Right ventricle myocardium superior (tissue), 1 donor: ENCODE measurements at places on chromosomes 5 and 9. TPM values are rescaled to one million over a fixed set of nuclear protein-coding genes. Genes with fewer than 3 reads are reported as not detected.

- no peak for DNase-seq
Measured at GRCh38 chr5:175629261-175629660, 28.6 kb upstream of the HRH2 start.

Gene LAMC3
- total RNA-seq, result 0.03 TPM

DNA sequence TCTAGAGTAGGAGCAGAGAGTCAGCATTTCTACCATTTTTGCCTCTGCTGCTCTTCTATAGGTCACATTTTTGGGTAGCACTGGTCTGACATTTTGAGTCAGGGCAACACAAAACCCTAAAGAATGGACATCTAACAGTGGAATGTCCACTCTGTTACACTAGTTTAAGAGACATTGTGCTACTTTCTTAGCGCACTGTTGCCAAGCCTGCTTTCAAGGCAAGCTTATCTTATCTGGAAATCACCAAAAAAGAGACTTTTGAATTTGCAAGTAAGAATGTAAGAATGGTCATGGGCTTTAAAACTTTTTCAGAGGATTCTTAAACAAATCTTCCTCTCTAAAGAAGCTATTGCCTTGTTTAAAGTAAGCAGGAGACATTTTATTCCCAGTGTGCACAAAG lies 73.0 kb upstream of the STARD4 start:
- no peak for DNase-seq

Gene PPIC
- 43.6 TPM for total RNA-seq

DNA sequence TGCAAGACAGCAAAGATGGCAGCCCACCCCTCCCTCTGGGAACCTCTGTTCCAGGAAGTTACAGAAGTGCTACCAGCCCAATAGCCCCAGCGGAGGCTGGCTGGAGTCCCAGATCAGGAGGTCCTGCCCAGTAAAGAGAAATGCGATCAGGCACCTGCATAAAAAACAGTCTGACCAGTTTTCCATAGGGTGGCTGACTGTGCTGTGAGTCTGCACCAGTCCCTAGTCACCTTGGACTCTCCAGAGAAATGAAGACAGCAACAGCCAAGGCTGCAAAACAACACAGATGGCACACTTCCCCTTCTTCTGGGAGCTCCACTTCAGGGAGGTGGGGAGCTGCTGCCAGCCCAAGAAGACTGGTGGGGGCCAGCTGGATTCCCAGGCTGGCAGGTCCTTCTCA lies 265.5 kb upstream of the PCSK5 start:
- no peak for DNase-seq

- DNase-seq, result peak; percentile 47
Measured at GRCh38 chr9:69805962-69806515, 14.6 kb upstream of the CFAP95 start.

DNA sequence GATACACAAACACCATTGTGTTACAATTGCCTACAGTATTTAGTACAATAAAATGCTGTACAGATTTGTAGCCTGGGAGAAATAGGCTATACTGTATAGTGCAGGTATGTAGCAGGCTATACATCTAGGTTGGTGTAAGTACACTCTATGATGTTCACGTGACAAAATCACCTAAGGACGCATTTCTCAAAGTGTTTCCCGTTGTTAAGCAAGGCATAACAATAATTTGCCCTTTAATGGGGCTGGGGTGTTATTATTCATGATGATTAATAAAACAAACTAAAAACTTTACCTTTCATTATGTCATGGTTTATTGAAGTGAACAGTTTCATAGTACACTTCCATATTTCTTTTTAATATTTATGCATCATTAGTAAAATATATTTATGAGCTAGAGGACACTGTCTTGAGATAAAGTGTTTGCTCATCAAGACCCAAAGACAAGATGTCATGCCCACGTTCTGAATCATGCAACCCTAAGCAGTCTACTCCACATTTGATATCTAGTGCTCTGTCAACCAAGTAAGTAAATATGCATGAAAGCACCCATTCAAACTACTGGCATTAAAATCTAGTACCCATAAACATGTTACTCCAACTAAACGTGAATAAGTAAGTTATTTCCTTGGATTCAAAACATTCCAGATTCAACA lies 220.5 kb downstream of the NR2F1-AS1 start:
- no peak for DNase-seq

GRCh38 chr9:114030364-114030763 lies 47.7 kb downstream of the AMBP start:
- DNase-seq, result no peak

DNA sequence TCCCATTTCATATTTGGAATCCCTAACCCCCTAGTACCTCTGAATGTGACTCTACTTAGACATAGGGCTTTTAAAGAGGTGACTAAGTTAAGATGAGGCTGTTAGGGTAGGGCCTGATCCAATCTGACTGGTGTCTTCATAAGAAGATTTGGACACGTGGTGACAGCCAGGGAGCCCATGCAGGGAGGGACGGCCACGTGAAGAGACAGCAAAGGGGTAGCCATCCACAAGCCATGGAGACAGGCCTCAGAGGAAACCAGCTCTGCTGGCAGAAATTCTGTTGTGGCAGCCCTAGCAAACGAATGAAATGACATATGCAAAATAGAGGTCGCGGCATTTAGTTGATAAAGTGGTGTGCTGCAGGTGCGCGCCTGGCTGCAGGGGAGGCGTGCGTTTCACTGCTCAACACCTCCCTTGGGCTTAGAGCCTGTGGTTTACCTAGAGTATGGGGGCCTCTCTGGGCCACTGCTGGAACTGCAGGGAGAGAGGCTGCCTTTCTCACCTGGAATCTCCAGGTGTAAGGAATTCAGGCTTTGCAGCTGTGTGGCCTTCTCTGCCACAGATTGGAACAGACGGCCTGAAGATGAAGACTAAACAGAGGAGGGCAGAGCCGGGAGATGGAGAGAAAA lies 7.1 kb upstream of the AFAP1L1 start:
- DNase-seq, result no peak

DNA sequence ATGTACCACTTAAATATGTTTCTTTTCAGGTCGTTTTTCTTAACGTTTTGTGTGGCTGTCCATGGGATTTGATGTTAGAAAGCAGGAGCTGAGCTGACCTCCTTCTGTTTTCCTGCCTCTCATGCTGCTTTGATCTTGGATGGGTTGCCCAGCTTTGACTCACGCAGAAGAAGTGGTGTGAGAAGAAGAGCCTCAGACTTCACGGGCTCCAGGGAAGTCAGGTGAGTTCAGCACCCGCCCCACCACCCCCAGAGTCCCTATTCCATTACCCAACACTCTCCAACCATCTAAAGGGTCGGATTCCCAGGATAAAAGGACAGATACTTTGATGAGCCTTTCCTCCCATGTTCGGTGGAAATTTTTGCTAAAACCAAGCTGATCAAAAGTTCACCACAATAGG lies 373.4 kb downstream of the IRX2 start:
- no peak for DNase-seq

- peak; percentile 41 for DNase-seq
Measured at GRCh38 chr5:14449052-14449661, 132.4 kb upstream of the OTULINL start.

Gene SLIT3
- total RNA-seq, result 12.5 TPM

DNA sequence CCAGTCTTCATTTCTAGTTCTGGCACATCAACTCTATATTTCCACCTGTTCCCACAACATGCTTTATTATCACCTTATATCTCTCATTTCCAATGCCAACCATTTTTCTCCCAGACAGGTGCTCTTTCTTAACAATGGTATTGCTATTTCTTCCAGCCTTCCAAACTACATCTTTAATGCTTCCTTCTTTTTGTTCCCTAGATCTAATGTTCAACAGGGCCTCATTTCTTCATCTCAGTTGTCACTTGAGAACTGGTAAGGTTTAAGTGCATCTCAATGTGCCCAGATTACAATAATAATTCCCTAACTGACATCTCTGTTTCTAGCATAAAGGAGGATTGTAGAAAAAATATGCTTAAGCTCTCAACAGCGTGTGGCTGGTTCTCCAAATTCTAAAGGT lies 272.6 kb downstream of the COX7C start:
- DNase-seq, result no peak

- DNase-seq, result peak; percentile 45
Measured at GRCh38 chr5:53381-54174, 38.4 kb upstream of the PLEKHG4B start.

DNA sequence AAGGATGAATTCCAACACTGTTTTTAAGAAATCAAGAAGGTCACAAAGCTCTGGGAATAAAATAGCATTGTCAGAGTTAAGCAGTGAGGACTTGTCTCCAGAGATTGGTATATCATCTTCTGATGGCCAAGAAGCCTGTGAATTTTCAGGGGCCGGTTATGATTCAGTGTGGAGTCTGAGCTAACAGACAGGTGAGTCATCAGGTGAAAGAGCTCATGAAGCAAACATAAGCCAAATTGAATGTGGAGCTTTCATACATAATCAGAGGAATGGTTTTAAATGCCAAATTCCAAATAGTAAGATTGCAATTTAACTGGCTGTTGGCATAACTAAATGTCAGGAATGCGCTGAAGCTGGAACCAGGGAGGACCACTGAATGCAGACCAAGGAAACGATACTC lies 494.2 kb downstream of the MTRR start:
- DNase-seq, result no peak

Gene MRPS2
- 41.7 TPM for total RNA-seq

- DNase-seq, result no peak
Measured at GRCh38 chr9:76162086-76162730, 232.0 kb downstream of the RFK start.

DNA sequence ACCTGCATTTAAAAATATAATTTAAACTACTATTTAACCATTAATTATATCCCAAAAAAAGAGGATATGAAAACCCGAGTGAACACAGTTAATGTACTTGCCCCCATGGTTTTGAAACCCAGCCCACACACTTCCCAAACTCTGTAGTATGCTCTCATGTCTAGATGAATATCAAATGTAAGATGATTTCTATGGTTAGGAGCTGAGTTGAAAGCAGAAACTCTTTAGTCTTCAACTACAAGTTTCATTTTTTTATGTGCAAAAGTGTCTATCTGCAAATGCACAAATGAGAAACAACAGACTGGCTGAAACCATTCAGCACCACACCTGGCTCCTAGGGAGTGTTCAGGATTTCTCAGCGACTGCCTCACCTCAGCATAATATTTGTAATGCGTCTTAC lies 183.3 kb downstream of the SEMA5A start:
- DNase-seq, result no peak

DNA sequence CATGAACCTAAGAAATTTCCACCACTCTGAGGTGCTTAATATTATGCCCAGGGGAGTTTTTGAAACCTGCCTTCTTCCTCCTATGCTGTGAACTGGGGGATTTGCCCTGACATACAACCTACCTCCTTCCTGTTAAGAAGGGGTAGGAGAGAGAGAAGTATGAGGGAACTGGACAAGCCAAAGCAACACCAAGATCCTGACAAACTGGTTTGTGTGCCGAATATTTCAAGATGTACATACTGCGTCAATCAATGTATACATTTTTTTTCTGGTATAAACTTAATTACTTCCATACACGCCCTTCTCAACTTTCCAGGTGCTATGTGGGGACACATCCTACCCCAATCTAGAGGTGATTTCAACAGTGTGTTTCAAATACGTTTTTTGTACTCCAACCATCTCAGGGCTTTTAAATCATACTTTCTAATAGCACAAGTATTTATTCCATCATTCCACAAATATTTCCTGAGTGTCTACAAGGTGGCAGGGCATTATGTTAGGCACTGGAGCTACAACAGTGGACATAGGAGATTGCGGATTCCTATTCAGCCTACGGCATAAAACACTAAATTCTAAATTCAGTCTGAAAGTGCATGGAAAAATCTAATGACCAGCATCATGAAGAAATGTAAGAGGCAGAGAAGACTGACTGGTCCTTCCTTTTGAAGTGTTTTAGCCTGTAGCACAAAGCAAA lies 70.1 kb upstream of the IFNK start:
- no peak for DNase-seq

GRCh38 chr5:146229222-146229621 lies 25.8 kb downstream of the RBM27 start:
- no peak for DNase-seq

Gene FAM13B
- total RNA-seq, result 21.9 TPM

Gene SHISAL2B
- not detected for total RNA-seq

Gene NR6A1
- 1.4 TPM for total RNA-seq

- DNase-seq, result no peak
Measured at GRCh38 chr9:21031808-21032183, 356 bp upstream of the HACD4 start.

DNA sequence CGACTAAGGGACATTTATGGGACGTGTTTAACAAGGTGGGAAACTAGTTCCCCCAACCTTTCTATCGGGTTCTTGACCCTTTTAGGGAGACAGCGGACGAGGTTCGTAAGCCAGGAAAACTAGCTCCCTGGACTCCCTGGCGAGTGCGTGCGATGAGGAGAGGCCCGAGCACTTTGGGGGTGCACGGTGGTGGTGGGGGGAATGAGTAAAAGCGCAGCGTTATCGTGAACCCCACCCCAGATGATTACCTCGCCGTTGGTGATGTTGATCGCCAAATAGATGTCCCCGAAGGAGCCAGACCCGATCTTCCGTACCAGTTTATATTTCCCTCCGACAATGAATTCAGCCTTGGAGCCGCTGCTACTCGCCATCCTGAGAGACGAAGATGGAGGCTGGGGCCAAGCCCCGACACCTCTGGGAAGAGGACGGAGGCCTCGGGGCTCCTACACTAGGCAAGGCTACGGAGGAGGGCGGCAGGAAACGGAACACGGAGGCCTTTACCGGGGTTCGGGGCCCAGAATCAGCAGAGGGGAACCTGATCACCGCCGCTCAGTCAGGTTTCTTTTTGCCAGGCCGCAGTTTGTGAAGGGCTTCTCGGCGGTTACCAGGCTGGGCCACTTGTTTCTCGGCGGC lies 529 bp downstream of the CSNK1A1 start:
- DNase-seq, result no peak

- DNase-seq, result no peak
Measured at GRCh38 chr9:124098141-124098905, 86.8 kb downstream of the LHX2 start.

DNA sequence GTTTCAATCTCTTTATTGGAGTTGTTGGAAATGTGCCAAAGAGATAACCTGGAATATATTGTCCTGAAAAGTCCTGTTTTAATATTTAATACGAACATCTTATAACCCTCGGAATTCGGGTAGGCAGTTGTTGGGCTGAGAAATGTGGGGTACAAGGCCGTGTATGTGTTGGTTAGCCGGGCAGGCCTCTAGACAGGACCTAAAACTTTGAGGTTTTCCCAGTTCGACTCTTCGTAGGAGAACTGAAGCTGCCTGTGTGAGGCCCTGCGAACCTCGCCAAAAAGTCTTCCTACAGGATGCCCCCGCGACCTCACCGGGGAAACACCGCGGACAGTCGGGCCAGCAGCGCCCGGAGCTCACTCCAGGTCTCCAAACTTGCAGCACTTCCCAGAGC lies 583 bp upstream of the TJP2 start:
- no peak for DNase-seq

DNA sequence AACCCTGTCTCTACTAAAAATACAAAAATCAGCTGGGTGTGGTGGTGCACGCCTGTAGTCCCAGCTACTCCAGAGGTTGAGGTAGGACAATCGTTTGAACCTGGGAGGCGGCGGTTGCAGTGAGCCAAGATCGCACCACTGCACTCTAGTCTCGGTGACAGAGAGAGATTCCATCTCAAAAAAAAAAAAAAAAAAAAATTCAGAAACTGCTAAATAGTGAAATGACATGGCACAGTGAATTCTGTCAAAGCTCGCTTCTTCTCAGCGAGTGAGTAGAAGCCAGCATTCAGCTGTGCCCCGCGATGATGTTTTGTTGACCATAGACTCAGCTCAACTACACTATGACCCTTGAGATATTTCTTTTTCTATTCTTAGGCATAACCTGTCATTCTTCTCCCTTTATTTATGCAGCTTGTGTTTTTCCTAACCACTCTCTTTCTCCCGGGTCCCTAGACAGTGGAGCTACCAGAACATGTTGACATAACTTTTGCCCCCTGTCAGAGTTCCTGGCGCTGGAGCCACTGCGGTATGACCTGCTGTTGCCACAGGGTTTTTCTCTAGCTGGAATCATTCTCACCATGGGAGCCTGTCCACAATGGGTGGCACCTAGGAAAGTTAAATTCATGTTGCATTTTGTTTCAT lies 13.5 kb upstream of the IQGAP2 start:
- DNase-seq, result no peak
